ENCODE measurements at places on chromosomes 1 and 21.

GRCh38 chr1:190511554-190511953 lies 33.9 kb upstream of the BRINP3 start:
- DNase-seq, result no peak

- no peak for DNase-seq
Observed at GRCh38 chr1:38546636-38547035, 312.9 kb downstream of the RRAGC start.

GRCh38 chr1:60937720-60938119 lies 144.6 kb upstream of the NFIA start:
- DNase-seq, result no peak

DNA sequence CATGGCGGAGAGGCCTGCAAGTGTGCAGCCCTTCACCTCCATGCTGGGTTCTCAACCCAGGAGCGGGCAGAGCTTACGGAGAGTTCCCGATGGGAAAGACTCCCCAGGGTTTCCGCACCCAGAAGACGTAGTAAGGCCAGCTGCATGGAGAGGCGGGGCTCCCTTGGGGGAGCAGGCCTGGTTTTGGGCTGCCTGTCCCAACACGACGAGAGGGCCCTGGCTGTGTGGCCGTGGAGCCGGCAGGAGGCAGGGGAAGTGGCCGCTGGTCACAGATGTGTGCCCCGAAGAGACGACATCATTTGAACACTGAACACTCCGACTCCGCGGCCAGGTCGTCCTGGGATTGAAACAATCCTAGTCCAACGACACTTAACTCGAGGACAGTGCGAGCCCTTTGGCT lies 57.0 kb downstream of the MORN1 start:
- no peak for DNase-seq

- no peak for DNase-seq
Observed at GRCh38 chr1:175338387-175339135, 146.0 kb upstream of the KIAA0040 start.

DNA sequence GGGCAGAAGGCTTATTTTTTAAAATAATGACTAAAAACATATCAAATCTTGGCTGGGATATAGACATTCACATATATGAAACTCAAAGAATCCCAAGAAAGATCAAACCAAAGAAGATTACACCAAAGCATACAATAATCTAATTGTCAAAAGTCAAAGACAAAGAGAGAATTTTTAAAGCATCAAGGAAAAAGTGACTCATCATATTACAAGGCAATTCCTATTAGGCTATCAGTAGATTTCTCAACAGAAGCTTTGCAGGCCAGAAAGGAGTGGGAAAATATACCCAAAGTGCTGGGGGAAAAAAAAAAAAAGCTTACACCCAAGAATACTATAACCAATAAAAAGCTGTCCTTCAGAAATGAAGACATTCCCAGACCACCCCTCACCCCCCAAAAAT lies 375.6 kb downstream of the BRINP2 start:
- DNase-seq, result no peak

DNA sequence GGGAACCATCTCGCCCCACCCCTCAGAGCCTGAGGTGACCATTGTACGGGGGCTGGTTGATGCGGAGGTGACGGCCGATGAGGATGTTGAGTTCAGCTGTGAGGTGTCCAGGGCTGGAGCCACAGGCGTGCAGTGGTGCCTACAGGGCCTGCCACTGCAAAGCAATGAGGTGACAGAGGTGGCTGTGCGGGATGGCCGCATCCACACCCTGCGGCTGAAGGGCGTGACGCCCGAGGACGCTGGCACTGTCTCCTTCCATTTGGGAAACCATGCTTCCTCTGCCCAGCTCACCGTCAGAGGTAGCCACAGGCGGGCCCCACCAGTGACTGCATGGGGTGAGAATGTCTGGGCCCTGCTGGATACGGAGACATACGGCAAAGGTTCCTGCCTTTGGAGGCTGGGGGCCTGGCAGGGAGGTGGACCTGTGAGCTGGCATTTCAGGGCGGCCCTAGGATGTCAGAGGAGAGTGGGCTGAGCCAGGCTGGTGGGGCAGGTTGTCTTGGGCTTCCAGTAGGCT lies 98.5 kb downstream of the TRIM11 start:
- no peak for DNase-seq

DNA sequence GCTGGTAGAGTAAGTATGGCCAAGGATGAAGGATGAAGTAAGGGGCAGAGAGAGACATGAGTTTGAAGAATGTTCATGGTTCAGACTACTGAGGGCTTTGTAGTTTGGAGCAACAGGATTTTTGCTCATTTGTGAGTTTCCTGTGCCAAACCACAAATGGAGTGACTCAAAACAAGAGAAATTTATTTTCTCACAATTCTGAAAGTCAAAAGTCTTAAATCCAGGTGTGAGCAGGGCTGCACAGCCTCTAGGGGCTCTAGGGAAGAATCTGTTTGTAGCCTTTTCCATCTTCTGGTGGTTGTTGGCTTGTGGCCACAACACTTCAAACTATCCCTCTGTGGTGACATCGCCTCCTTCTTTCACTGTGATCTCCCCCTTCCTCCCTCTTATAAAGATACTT lies 58.9 kb downstream of the RHOU start:
- no peak for DNase-seq
